ENCODE measurements at places on chromosomes 1 and 21.

DNA sequence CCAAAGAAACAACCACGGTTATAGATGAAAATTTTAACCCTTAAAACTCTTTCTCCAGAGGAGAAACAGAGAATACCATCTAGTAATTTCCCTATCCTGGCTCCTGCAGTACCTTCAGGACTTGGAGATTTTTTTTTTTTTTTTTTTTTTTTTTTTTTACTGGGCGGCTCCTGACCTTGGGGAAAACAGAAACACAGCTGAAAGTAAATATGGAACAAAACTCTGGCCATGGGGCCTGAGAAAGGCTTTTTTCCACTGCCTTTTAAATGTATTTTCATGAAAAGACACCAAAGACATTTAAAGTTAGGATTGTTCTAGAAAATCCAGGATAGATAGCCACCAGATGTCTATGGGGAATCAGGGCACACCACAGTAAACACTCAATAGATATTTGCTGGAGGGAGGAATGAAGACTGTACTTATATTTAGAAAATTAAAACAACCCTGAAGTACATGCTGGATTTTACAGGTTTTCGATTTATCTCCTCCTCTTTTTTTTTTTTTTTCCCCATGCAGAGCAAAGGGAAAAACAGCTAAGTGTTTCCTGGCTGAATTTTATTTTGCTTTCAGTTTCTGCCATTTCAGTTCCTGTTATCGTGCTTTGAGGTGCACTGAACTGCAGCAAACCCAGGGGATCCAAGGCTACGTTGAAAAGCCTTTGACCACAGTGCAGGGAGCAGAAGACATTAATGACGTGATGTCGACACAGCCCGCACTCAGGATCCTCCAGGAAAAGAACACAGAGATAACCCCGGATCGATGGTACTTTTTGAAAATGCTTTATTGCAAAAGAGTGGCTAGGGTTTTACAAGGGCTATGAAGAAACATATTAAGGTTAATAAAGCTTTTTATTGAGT, 35.7 kb upstream of the CNN3 start:
- DNase-seq, result no peak

- no peak for DNase-seq
These were observed 39.5 kb upstream of the DDAH1 start for GRCh38 chr1:85504417-85504816.

DNA sequence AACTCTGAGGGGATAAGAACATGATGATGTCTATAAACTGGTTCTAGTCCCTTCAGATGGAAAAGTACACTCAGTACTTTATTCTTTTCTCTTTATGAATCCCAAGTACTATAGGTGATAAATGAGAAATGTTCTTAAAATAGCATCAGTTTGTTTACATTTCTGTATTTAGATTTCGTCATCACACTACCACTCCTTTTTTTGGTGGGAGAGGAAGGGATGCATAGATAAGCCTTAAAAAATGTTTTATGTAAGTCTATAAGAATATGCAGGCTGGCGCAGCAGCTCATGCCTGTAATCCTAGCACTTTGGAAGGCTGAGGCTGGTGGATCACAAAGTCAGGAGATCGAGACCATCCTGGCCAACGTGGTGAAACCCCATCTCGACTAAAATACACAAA, 144.8 kb downstream of the USP25 start:
- no peak for DNase-seq

- no peak for DNase-seq
These were observed 100.3 kb downstream of the KCNJ15 start for GRCh38 chr21:38356883-38357625.

DNA sequence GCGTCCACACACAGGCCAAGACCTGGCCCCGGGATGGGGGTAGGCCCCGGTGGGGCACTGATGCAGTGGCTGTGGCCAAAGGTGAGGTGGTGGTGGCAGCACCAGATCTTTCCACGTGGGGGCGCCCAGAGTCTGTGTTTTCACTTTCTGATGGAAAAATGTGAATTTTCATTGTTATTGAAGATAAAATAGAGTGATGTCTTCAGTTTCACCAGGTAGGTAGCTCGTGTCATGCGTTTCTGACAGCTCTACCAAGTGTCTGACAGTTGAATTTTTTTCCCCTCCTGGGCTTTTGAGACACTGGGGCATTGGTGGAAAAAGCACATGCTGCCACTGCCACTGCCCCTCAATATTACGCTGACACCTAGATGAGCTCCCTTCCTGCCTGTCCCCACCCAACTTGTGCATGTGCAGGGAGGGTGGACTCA, 40.0 kb upstream of the MAGOH start:
- DNase-seq, result peak; percentile 50

- no peak for DNase-seq
These were observed 203.0 kb downstream of the SLC35F3 start for GRCh38 chr1:234107416-234108021.

DNA sequence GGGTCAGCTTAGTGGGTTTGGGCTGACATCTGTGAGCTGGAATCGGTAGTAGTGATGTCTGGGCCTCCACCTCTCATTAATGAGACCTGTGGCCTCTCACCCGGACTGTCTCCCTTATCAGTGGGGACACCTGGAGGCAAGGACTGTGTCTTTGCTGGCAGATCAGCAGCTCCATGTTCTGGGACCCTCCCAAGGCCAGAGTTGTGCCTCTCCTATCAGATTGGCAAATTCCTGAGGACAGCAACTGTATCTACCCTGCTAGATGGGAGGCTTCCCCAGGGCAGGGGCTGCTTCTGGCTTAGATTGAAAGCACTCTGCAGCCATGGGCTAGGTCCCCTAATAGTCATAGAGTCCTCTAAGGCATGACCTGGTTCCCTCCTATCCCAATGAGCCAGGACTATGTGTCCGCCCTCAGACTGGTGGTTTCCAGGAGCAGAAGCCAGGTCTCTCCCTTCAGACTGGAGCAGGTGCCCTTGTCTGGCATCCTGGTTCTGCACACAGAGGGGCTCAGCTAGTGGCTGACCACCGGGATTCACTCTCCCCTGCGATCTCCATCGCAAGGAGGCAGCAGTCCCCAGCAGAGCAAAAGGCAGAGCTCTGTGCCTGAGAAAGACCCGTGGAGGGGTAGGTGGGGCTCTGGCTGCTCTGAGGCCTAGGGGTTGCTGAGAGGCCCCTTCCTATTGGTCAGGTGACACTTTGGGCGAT, 5.8 kb downstream of the DRAXIN start:
- no peak for DNase-seq

DNA sequence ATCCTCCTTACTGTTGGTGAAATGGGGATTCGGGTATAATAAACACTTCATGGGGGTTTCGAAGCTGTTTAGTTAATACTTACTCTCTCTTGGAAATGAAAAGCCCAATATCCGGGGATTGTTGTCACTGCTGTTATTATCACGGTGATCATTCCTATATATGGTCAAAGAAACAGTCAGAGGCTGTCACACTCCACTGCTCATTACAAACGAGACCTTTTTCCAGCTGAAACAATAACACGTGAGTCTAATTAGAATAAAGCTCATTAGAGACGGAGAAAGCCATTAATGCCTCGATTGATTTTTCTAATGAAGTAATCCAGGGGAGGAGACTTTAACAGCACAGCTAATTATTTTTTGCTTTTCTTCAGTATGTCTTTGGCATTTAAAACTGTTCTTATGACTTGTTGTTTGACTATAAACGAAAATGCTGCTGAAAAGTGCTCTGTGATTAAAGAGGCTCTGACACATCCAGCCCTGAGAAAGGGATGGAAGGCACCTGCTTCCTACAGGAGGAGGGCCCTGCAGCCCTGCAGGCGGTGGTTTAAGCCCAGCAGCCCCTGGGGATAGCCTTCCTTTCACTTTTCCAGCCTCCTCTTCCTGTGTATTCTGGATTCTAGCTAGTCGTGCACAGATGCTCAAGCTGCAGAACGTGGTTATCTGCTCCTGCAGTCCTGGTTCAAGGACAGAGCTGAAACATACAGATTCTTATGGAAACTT, 143.6 kb downstream of the EDEM3 start:
- no peak for DNase-seq

DNA sequence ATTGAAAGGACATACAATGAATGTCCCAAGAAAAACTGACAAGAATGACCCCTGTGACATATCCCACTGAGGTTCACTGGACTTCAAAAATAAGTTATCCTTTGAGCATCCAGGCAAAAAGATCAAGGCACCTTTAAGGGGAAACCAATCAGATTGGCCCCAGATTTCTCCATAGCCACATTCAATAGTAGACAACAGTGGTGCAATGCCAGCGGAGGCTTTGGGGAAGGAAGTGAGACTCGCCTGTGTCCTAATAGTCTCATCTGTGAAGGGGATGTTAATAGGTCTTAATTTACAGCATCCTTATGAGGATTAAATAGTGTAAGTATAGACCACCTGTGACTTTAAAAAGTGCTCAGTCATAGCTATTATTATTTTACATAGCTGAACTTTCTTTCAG, 21.5 kb downstream of the RPL5 start:
- DNase-seq, result no peak

GRCh38 chr1:167587342-167587741, 33.8 kb upstream of the CREG1 start:
- no peak for DNase-seq

- no peak for DNase-seq
These were observed 358.1 kb downstream of the LRRIQ3 start for GRCh38 chr1:73839922-73840321.

- DNase-seq, result no peak
These were observed 80.9 kb downstream of the SSBP3 start for GRCh38 chr1:54325284-54325683.

DNA sequence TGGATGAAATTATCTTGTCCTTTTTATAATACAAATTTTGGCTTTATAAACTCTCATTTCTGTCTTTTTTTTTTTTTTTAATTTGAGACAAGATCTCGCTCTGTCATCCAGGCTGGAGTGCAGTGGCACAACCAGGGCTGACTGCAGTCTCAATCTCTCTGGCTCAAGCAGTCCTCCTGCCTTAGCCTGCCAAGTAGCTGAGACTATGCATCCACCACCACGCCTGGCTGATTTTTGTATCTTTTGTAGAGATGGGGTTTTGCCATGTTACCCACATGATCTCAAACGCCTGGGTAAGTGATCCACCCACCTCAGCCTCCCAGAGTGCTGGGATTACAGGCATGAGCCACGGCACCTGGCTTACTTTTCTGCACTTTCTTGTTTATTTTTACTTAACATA, 7.5 kb downstream of the TOR1AIP1 start:
- DNase-seq, result no peak

GRCh38 chr1:204685236-204686006, at the start of gene LRRN2:
Gene LRRN2, minus strand, starts transcription at chr1:204685738. Its CDS starts 65,746 bp downstream, at chr1:204619992.
- no peak for DNase-seq

- no peak for DNase-seq
These were observed 20.7 kb upstream of the RCC2 start for GRCh38 chr1:17460219-17460618.

DNA sequence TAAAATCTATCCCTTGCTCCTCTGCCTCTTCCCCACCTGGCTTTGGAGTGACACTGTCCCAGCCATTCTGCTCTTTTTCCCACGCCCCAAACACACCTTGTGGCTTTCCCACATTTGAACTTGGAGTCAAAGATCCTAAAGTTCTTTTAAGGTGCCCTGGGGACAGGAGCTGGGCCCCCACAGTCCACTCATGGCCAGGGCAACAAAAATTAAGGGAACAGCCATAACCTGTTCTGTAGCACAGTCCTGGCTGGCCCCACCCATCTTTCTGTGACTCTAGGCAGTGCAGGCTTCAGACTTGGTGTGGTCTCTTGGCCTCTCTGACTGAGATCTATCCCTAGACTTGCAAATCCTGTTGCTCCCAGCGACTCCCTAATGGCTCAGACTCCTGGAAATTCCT, 143.0 kb upstream of the MAGI3 start:
- no peak for DNase-seq

DNA sequence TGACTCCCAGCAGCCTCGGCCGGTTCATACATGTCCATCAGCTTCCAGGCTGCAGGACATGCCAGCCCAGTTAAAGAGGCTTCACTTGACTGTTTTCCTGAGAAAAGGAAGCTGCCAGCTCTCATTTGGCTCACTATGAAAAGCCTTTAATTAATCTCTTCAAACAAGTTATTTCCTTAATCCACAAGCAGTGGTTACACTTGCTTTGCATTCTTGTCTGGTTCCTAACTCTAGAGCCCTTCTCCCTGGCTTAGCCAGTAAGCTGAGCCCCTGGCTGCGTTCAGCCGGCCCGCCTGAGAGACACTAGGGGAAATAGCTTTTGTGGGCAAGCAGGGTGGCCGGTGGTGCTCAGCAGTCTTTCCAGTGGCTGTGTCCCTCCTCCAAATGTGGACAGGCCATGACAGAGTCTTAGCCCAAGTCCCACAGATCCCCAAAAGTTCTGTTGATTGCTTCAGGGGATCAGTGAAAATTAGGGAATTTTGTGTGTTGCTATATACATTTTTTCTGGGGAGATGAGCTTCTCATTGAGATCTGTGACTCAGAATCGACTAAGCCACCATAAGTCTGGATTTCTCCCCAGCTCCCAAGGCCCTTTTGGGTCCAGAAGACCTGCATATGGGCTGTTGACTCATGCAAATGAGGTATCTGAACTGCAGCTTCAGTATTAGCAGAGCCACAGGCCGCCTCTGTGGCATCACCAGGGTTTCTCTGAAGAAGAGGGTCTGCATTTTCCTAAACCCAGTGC, 10.1 kb downstream of the ATF3 start:
- no peak for DNase-seq

DNA sequence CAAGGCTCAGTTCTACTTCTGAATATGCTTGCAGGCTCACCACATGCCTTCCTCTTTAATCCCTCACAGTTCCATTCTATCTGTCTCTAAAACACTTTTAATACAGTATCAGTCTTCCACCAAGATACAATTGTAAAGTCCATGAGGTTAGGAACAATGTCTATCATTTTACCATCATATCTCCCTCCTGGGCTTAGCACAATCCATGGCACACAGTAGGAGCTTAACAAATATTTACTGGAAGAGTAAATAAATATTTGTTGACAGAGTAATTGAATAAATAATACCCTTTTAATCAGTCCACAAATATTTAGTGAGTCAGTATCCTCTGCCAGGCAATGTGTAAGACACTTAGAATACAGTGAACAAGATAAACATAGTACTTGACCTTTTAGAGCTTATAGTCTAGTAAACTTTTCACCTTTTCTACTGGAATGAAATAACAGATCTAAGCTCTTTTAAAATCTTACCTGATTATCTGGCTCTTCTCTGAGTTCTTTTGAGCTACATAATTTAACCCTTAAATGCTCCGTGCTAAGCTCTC, 12.7 kb upstream of the GADD45A start:
- DNase-seq, result no peak

- DNase-seq, result no peak
These were observed 171.8 kb downstream of the IER5 start for GRCh38 chr1:181260271-181260670.
